Stimulated activated CD8-positive, alpha-beta memory T cell treated with anti-CD3 and anti-CD28 coated beads, Interleukin-4, amount 100 ng/mL, for 1 hour (primary cell): ENCODE measurements at places on chromosomes 6 and 20.

GRCh38 chr6:17511084-17511483, 89.0 kb upstream of the FAM8A1 start:
- no peak for DNase-seq

DNA sequence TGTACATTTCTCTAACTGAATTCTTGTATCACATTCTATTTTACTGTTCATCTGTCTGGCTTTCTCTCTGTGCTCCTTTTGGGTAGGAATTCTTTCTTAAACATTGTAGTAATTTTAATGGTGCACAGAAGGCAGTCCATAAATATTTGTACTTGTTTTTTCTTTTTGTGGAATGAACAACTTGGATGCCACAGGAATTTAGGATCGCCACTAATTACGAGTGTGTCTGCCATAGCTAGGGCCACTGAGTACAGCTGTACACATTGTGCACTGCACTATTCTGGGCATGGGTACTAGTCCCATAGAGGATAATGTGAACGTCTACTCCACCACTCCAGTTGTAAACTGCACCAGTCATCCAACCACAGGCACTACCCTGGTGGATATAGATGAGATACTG, 39.3 kb upstream of the TMEM200A start:
- DNase-seq, result no peak

- no peak for DNase-seq
Measured at GRCh38 chr6:43796903-43797890, 27.2 kb downstream of the VEGFA start.

- DNase-seq, result no peak
Measured at GRCh38 chr6:43917878-43918382, 147.9 kb downstream of the VEGFA start.

DNA sequence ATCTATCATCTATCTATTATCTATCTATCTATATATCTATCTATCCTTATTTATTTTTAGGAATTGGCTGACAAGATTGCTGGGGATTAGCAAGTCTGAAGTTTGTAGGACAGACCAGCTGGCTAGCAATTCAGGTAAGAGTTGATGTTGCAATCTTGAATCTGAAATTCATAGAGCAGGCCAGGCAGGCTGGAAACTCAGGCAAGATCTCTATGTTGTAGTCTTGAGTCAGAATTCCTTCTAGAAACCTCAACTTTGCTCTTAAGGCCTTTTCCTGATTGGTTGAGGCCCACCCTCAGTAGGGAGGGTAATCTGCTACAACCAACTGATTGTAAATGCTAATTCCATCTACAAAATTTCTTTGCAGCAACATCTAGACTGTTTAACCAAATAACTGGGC, 19.2 kb downstream of the MAPK13 start:
- no peak for DNase-seq

DNA sequence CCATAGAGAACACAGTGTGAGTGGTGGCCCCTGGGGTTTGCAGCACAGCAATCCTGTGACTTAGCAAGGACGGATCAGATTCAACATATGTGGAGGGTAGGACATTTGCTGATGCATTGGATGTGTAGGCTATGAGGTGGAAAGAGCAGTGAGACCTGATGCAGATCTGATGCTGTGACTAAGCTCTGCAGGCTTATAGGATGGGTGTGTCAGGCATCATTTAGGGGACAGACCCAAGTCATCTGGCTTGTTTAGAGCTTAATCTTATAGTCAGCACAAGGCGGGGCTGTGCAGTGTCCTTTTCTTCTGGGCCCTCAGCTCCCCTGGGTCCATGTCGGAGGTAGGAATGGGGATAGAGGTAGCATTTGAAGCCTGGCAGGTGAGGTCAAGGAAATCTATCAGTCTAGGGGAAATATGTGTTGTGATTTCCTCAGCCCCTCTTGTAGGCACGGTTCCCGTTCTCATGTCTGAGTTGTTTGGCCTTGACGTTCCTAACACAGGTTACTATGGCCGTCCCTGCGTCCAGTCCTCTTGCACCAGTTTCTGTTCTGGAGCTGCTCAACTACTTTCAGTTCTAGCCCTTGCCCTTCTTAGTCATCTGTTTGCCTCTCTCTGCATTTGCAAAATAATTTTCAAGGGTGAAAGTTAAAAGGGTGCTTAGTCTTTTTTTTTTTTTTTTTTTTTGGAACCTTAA, 15.6 kb upstream of the MAPRE1 start:
- DNase-seq, result no peak

GRCh38 chr6:126773112-126773805, 345.2 kb upstream of the RSPO3 start:
- DNase-seq, result no peak

DNA sequence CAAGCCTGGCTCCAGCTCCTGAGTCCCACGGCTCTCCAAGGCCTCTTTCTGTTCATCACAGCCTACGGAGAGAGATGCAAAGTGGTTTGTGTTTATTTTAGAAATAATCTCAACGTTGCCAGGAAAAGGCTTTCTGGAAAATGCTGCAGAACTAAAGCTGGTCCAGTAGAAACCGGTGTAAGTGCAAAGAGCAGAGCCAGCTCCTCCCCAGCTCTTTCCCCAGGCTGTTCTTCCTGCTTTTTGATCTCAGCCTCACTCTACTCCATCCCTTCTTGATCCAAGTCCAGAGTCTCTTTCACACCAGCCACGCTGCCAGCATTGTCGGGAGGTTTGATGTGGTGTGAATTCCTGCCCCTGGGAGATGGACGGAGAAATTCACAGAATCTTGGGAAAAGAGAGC, 69.8 kb downstream of the TMEM170B start:
- no peak for DNase-seq

GRCh38 chr6:22424196-22424595, 127.4 kb upstream of the PRL start:
- DNase-seq, result no peak

GRCh38 chr20:51510169-51510568, 32.4 kb downstream of the NFATC2 start:
- DNase-seq, result no peak

GRCh38 chr20:62305149-62305764, 2.5 kb downstream of the ADRM1 start:
- DNase-seq, result no peak

DNA sequence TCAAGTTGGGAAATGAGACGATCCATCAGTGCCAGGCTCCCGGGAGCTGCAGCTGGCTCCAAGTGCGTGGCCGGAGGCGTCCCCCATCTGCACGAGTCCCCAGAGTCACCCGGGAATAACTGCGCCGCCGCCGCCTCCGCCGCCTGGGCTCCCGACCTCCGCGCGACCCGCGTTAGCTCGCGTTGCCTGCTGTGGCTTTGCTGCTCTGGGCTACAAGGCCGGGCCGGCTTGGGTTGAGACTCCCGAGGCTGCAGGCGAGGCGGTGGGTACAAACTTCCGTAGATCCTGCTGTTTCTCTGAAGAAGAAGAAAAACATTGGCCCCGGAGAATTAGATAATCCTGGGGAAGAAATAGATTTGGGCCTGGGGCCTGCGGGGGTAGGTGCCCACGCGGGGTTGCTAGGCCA, 7.4 kb upstream of the LAMP5 start:
- DNase-seq, result no peak

DNA sequence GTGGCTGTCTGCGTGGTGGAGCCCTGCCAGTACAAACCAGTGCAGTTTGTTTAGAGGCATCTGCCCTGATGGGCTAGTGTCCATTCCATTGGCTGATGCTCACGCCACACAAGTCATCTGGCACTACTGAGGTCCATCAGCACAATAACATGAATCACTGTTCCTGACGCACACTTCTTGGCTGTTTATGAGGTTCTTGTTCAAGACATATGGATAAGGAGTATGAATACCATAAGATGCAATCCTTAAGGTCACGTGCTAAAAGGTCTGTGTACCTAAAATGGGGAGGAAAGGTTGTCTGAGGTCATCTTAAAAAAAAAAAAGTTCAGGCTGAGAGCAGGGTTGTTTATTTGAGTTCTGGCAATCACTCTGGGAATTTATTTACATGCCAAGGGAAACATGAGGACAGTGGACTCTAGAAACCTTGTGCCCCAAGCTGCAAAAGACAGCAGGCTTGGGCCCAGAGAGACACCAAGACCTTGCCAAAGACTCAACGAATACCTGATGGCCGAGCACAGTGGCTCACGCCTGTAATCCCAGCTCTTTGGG, 54.1 kb upstream of the SHLD1 start:
- DNase-seq, result no peak
